Kasumi-1 (cell line): ENCODE measurements at places on chromosomes 3 and 15.

GRCh38 chr15:38707802-38708671 lies 143.4 kb upstream of the RASGRP1 start:
- peak; percentile 33 for DNase-seq

- DNase-seq = no peak
Measured at GRCh38 chr3:45168451-45168850, 22.3 kb upstream of the CDCP1 start.

- no peak for DNase-seq
Measured at GRCh38 chr3:129360171-129360611, 68.2 kb downstream of the EFCAB12 start.

GRCh38 chr3:12643724-12644123 lies 20.2 kb downstream of the RAF1 start:
- DNase-seq = no peak

DNA sequence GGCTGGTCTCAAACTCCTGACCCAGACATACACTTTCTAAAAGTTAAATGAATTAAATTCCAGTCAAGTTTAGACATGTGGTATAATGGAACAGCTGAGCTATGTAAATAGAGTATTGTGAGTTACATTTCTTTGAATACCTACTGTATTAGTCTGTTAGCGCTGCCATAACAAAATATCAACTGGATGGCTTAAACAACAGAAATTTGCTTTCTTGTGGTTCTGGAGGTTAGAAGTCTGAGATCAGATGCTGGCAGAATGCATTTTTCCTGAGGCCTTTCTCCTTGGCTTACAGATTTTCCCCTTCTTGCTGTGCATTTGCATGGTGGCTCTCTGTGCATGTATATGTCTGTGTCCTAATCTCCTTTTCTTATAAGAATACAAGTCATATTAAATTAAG lies 101.5 kb upstream of the TGFBR2 start:
- no peak for DNase-seq

GRCh38 chr15:52183562-52184173 lies 7.5 kb downstream of the GNB5 start:
- DNase-seq = no peak

- DNase-seq = no peak
Measured at GRCh38 chr15:73196113-73196512, 143.8 kb downstream of the NEO1 start.

GRCh38 chr15:34853001-34853758 lies 57.8 kb upstream of the ACTC1 start:
- DNase-seq = no peak

DNA sequence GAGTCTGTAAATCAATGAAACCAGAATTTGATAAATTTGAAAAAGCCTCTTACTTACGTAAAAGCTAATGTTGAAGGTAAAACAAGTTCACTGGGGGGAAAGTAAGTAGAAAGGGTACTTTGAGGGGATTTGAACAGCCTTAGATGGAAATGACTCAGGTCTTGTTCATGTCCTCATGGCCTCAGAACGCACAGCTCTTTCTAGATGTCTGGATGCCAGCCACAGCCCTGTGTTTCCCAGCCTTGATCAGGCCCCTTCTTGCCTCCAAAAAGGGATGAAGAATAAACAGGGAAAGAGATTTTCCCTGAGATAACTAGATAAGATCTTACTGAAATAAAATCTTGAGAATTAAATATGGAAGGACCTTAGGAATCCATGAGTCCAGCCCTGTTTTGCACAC lies 237.1 kb upstream of the GOLGA6L4 start:
- no peak for DNase-seq

DNA sequence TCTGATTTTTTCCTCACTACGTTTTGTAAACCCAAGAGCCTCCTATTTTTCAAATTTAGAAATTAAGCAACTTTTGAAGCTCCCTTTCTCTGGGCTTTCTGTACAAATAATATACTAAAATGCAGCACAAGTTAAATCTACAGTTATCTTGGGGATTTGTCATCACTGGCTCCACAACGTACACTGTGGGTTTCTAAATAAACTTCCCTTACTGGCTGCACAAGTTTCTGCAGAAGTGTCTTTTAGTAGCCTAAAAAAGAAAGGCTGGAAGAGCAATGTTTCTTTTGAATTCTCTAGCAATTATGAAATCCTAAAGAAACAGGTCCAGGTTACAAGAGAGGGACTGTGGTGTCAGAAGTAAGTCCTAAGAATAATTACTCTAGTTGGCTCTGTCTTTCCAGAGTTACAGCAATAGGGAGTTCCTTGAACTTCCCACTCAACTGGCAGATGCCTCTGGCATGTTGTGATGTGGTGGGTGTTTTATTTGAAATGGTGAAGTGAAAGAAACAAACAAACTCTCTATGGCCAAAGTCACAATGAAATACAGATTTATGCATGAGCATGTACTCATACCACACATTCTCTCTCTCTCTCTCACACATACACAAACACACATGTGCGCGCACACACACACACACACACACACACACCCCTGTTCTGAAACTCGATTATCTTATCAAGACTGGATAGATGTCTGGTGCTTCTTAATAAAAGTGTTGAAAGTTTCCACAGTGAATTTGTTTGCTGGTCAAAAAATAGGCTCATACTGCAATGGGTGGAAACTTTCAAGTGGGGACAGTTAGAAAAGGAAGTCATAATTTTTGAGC lies 198.2 kb downstream of the SSR3 start:
- no peak for DNase-seq

- no peak for DNase-seq
Measured at GRCh38 chr3:164723396-164723795, 354.9 kb downstream of the SI start.

DNA sequence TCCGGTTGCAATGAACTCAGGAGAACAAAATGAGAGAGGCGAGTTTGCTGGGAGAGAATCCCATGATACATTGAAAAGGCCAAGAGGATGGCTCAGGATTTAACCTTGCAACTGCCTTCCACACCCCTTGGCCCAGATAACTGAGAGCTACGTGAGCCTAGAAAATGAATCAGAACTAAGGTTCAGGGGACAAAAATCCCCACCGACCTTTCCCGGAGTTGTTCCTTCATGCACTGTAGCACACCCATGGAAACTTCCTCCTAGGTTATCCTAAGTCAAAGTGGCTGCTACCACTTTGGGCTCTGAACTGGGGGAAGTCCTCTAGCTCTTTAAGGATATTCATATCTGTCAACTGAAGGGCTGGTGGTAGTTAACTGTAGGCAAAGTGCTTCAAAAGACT lies 58.3 kb upstream of the SLC4A7 start:
- no peak for DNase-seq

DNA sequence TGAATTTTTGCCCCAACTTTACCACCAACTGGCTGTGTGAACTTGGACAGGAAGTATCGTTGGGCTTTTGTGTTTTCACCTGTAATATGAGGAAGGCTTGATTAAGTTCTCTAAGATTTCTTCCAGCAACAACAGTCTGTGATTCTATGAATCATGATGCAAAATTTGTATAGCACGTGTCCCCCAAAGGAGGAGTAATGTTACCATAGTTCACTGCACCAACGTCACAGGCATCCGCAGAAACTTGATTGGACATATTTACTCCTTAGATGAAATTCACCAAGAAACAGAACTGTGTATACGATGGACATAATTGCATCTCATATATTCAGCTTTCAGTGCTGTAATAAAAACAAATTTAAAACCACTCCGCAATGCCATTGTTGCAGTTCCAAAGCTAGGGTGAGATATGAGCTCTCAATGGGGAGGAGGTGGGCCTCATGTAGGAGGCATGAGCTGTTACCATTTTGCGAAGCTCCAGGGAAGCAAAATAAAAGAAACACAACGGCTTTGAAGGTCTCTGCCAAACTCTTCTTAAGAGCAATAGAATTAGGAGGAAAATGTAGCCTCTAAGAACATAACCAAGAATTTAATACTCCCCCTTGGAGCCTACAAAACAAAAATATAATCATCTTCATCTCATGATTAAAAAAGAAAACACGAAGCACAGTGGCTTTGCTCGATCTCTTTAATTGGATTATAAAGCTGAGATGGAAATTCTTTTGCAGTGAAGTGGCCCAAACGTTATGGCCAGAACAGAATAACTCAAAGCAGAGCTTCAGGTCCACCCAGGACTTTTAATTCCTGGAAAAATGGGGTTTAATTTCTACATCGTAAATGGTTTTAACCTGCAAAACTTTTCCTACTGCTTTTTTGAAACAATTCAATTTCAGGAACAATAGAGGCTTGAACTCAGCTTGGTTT lies 80.7 kb downstream of the CHST2 start:
- DNase-seq = no peak

GRCh38 chr3:152760024-152760563 lies 74.8 kb upstream of the P2RY1 start:
- no peak for DNase-seq

- DNase-seq = no peak
Measured at GRCh38 chr3:103873021-103873420, 1438.2 kb downstream of the ZPLD1 start.

DNA sequence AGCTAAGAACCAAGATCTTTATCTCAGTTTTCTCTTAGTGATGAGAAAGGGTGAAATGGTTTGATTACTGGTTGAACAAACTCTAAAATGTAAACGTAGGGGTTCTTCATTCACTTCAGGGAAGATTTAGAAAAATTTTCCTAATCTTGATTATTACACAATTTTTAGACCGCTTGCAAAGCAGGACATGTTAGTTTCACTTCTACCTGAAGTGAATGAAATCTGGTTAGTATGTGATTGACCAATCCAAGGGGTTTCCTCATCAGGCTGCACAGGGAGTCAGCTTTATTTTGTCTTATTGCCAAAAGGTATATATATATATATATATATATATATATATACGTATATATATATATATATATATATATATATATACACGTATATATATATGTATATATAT lies 740.4 kb downstream of the TUSC7 start:
- DNase-seq = no peak

DNA sequence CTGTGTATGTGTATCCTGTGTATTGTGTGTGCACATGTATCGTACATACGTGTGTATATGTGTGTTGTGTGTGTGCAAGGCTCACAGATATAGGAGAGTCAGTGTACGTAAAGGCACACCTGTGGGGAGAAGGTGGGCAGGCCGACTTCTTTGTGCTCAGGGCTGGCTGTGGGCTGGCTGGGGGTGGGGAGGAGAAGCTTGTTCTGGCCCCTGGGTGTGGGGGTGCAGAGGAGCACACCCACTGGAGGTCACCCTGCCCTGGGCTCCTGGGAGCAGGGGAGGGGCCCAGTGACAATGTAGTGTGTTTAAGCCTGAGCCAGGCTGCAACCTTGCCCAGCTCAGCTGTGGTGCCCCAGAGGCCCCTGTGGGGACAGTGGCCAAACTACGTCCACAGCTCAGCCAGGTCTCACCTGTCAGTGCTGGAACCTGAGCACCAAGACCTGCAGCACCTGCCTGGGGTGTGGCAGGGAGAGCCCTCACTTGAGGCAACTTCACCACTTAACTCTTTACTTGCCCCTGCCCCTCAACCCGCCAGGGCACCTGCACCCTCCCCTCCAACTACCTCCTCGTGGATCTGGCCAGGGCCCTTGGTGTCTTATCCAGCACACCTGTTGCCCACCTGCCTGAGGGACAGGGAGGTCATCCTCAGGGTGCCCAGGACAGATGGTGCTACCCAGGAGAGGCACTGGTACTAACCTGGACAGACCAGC lies 2.6 kb upstream of the HHATL start:
- DNase-seq = no peak

- no peak for DNase-seq
Measured at GRCh38 chr15:39587096-39587721, 6.3 kb downstream of the THBS1 start.

DNA sequence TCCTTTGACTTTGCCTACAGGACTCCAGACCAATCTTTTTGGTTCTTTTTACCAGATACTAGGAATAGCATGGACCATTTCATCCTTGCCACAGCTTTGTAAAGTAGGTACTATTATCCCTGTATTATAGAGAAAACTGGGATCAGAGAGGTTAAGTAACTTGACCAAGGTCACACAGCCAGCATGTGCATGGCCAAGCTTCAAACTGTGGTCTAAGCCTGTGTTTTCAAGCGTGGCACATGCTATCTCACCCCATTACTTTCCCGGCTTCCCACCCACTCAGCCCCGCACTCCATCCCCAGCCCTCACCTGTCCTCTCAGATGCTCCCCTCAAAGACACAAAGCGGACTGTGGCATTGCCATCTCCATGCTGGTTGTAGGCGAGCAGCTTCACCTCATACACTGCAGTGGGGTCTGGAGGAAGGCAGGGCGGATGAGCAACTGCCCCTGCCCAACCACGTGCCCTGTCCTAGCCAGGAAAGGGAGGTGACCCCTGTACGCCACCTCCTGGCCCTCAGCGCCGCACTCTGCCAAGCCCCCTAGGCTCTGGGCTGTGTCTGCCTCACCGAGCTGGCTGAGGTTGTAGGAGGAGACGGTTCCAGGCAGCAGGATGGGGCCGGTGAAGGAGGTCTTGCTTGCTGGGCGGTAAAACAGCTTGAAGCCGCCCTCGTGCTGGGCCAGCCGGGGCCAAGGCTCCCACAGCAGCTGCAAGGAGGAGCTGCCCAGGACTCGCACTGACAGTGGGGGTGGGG lies 25.7 kb downstream of the RNU5B-1 start:
- DNase-seq = no peak

- DNase-seq = no peak
Measured at GRCh38 chr15:89317186-89317720, 17.4 kb downstream of the POLG start.

DNA sequence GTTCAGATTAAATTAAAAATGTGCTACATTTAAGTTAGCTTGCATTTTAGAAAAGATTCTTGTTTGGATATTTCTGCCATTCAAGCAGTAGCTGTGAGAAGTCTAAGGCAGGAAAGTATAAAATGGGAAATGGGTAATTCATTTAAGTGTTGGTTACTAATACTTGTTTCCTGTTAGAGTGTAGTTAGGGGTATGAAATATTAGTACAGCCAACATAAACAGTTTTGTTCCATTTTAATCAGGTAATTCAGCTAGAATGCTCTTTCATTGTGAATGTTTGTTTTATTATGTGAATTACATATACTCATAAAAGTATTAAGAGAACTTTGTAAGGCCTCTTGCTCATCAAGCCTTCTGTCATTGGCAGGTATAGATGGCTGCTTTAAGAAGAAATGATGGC lies 19.9 kb downstream of the TATDN2 start:
- DNase-seq = no peak

- no peak for DNase-seq
Measured at GRCh38 chr3:119497820-119498185, 544 bp upstream of the TIMMDC1 start.

- DNase-seq = no peak
Measured at GRCh38 chr15:39286706-39287105, 294.2 kb upstream of the THBS1 start.

DNA sequence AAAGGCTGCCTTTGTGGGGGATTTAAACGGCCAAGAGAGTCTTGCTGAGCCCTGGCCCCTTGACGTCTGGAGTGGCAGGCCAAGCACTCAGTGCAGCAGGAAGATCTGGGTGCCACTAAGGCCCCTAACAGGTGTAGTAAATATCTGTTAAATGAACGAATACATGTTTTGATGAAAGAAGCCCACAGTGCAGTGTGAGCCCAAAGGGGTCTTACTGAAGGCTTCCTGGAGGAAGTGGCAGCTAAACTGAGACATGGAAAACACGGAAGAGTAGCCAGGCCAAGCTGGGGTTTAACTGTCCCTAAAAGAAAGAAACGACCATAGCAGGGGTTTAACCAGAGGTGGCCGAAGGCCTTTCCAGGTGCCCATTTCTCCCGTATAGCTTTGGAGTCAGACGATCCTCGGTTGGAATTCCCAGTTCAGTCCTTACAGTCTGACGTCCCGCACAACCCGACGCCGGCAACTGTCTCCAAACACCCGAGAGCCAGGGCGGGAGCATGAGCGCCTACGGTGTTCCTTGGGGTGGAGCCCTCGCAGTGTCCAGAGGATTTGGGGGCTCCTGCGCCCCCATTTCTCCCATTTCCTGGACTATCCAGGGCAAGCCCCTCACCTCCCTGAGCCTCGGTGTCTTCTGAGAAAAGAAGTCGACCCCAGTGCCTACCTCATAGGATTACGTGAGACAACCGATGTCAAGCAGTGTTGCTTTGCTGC lies 910 bp upstream of the ABHD6 start:
- DNase-seq = no peak
